Colonic mucosa (tissue), 4 donors: ENCODE measurements at places on chromosomes 6 and 20. TPM values are rescaled to one million over a fixed set of nuclear protein-coding genes. Genes with fewer than 3 reads are reported as not detected.

DNA sequence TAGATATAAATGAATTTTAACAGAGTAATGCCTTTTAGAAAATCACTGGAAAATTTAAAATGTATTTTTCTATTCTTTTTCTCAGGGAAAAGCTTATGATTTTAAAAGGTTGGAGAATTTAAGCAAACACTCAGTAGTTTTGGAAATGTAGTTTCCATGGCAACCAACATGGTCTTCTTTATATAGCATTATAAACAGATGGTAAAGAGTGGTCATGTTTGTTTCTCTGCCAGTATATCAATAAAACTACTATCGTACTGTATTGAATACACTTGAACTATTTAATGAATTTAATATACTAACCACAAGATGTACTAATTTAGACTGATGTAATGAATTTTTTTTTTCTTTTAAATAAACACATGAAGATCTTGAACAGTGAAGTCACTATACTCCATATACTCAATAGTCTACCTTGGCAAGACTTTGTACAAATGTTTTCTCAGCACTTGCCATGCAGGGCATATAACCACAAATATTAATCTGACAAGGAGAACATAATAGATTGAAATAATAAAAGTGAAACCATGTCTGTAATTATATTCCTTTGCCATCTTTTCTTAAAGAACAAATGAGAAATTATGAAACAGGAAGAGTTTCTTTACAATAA lies 105.5 kb downstream of the PDSS2 start:
- H3K27me3 ChIP-seq: no peaks in the 10 kb centered on the region
- no peaks in the 10 kb centered on the region for H3K4me1 ChIP-seq
- H3K27ac ChIP-seq: no peak overlapping the region

The HLA-DRB1 gene
- total RNA-seq: 22.5 TPM

- H3K36me3 ChIP-seq: no peaks in the 10 kb centered on the region
- no peak for DNase-seq
Observed at GRCh38 chr20:11168026-11168425, 494.2 kb upstream of the JAG1 start.

- no peaks in the 10 kb centered on the region for H3K36me3 ChIP-seq
- H3K4me3 ChIP-seq: no peak overlapping the region
- no peak overlapping the region for H3K27ac ChIP-seq
- no peak for DNase-seq
- H3K4me1 ChIP-seq: no peaks in the 10 kb centered on the region
Observed at GRCh38 chr6:150245148-150245935, 102.5 kb downstream of the PPP1R14C start.

The OVOL2 gene
- total RNA-seq: 13.5 TPM

The GNMT gene
- not detected for total RNA-seq

GRCh38 chr6:106490974-106491373 lies 130.5 kb downstream of the CRYBG1 start:
- no peaks in the 10 kb centered on the region for H3K36me3 ChIP-seq
- DNase-seq: no peak
- no peaks in the 10 kb centered on the region for H3K27me3 ChIP-seq
- no peak overlapping the region for H3K4me3 ChIP-seq
- peaks cover 3% of the 10 kb centered on the region for H3K4me1 ChIP-seq

GRCh38 chr6:25893778-25894177 lies 19.7 kb upstream of the SLC17A3 start:
- H3K4me1 ChIP-seq: no peaks in the 10 kb centered on the region
- H3K36me3 ChIP-seq: no peaks in the 10 kb centered on the region
- H3K27ac ChIP-seq: no peak overlapping the region
- no peak for DNase-seq
- no peak overlapping the region for H3K4me3 ChIP-seq

DNA sequence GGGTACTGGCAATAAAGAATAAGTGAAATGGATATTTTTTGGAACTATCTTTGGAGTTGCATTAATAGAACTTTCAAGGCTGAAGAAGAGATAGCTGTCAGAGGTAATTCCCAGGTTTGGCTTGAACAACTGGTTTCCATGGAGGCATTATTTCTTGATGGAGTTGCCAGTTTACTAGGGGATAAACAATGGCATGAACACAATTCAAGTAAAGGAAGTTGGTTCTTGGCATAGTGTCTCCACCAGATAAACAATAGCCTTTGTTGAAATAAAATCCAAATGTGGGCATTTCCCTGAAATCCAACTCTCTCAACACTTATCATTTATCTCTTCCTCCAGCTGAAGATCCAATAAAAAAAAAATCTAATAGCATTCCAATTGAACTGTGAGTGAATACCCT lies 454.9 kb downstream of the C6orf118 start:
- no peak overlapping the region for H3K27ac ChIP-seq
- DNase-seq: no peak
- H3K27me3 ChIP-seq: no peaks in the 10 kb centered on the region
- no peak overlapping the region for H3K4me3 ChIP-seq

- no peaks in the 10 kb centered on the region for H3K4me1 ChIP-seq
- H3K27ac ChIP-seq: no peak overlapping the region
- no peak for DNase-seq
- no peaks in the 10 kb centered on the region for H3K36me3 ChIP-seq
- no peaks in the 10 kb centered on the region for H3K27me3 ChIP-seq
- no peak overlapping the region for H3K4me3 ChIP-seq
Observed at GRCh38 chr6:144667532-144668503, 382.7 kb downstream of the UTRN start.

GRCh38 chr6:111713236-111713635 lies 107.6 kb upstream of the TRAF3IP2 start:
- H3K36me3 ChIP-seq: no peaks in the 10 kb centered on the region
- DNase-seq: no peak
- no peak overlapping the region for H3K4me3 ChIP-seq
- H3K4me1 ChIP-seq: peaks cover 8% of the 10 kb centered on the region
- no peaks in the 10 kb centered on the region for H3K27me3 ChIP-seq
- no peak overlapping the region for H3K27ac ChIP-seq

The PNPLA1 gene
- total RNA-seq: 0.35 TPM
